ENCODE measurements at places on chromosomes 5 and 9.

DNA sequence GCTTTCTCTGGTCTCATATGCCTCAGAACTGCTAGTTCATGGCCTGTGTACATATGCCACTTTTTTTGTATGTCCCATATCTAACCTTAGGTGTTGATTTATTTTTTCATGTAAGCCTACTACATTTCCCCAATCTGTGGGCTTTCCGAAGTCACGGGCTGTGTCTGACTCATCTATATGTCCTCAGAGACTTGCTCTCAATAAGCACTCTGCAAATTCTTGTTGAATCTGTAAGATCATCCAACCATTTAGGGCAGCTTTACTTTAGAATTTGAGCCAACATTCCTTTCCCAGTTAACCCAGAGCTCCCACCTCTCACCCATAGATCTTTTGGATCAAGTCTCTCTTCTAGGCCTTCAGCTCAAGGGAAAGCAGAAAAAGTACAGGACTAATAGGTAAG is 263.4 kb downstream of the SEC61B start:
- no peak for DNase-seq

DNA sequence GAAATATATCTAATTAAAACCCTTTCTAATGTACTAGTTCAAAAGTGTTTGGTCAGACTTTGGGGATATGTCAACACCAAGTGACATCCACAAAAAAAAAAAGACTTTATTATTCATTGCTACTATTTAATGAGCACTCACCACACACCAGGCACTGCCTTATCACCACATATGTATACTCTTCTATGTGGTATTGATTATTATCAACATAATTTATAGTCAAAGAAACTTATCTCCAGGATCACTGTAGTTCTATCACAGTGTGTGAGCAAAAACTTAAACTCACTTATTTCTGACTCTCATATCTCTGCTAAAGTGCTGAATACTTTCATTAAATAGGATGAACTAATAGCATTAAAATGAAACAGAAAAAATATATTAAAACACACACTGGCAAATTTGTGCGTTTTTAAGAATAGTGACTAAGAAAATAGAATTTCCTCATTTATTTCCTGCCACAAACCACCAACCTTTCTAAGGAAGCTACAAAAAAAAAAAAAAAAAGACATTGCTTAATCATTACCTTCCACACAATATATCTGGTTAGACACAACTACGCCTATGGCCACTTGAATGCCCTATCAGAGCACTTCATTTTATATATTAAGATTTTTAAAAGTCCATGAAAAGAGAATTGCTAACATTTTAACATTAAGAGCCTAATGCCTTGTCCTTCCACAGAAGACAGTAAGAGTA is 12.8 kb downstream of the SLCO4C1 start:
- no peak for DNase-seq

DNA sequence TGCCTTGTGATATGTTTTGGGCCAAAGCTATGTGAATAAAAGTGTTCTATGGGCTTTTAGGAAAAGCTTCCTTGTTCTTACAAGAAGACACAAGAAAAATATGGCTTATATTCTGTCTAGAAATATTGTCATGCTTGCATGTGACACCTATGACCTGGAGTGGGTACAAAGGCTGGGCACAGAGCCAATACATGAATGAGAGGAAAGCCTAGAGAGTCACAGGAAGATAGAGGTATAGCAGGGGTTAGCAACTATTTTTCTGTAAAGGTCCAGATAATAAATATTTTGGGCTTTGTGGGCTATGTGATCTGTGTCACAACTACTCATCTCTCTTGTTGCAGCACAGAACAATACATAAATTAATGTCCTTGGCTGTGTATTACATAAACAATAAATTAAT is 196.6 kb upstream of the CD180 start:
- DNase-seq = no peak

- DNase-seq = no peak
These were observed 83.6 kb downstream of the SNX24 start for GRCh38 chr5:122929001-122929400.

Data from stimulated activated CD4-positive, alpha-beta T cell treated with anti-CD3 and anti-CD28 coated beads, Interleukin-1b, Interleukin-23, amount 100 ng/mL, for 1 hour (primary cell).